ENCODE measurements at places on chromosomes 2 and 18.

DNA sequence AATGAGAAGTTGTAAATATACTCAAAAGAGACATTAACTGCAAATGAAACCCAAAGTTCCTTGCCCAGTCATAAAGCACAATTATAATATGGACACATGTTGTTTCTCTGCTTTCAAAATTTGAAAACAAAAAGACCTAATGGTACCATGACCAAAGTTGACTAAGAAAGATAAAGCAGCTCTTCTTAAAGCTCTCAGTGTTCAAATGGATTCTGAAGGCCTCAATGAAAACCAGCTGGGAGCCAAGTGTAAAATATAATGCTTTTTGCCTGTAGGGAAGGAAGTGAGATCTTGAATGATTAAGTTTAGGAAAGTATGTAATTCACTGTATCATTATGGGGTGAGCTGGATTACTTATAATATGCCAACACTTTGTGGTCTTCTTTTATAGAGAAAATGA, 178.6 kb downstream of the SATB2 start:
- no peak for DNase-seq

GRCh38 chr18:25113566-25113965, 238.4 kb downstream of the ZNF521 start:
- DNase-seq, result no peak

GRCh38 chr2:24577481-24577880, 86.4 kb downstream of the NCOA1 start:
- no peak for DNase-seq

- no peak for DNase-seq
These were observed 25.8 kb upstream of the ERICH2 start for GRCh38 chr2:170744248-170745002.

GRCh38 chr2:11750917-11751316, 4.5 kb downstream of the LPIN1 start:
- DNase-seq, result no peak

DNA sequence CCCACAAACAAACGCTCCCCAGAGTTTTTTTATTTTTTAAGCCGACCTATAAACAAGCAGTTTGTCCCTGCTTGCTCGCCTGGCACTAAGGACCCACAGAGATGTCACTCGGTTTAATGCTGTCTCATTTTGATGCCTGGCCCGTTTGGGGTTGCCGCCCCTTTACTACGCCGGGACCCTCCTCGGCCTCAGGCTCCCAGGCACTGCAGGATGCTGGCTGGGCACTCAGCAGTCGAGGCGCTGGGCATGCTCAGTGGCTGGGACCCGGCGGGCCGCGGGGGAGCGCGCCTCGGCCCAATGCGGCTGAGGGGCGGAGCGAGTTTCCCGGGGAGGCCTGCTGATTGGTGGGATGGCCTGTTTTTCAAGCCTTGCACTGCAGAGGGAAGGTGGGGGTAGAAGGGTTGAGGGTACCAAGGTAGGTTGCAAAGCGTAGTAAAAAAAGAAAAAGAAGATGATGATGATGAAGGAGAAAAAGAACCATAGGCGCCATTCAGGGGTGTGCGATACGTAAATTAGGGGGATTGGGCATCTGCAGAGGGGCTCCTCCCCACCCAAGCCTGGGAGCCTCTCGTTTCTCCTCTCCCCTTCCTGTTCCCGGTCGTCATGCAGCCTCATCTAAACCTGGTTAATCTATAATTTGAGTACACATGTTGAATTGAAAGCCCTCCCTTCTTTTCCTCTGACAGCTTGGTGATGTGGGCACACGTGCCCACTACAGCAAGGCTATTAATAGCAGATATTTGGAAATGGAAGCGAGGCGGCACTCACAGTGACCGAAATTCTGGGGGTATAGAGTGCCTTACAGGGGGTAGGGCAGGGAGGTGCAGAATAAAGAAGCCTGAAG, 1.5 kb upstream of the IRS1 start:
- peak; percentile 88 for DNase-seq

- DNase-seq, result no peak
These were observed 74.5 kb downstream of the INPP4A start for GRCh38 chr2:98519156-98519555.
